ENCODE measurements at places on chromosomes 12 and 14.

GRCh38 chr12:49126852-49127763 is 4.1 kb downstream of the TUBA1B start:
- no peak for DNase-seq

DNA sequence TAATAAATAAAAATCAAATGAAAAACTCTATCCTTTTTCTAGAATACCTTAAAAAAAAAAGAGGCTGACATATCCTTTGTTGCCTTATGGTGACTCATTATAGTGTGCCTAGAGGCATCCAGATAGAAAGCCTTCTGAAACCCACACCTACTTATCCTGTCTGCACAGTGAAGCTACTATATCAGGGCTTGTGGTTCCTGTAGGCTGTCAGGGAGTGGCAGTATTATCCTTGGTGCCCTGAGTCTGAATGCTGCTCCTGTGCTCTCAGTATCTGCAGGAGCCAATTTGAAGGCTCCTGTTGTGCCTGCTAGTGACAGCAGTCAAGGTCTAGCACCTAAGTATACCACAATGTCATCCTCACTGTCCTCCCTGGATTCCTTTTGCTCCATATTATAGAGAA is 168.4 kb upstream of the AVPR1A start:
- no peak for DNase-seq

DNA sequence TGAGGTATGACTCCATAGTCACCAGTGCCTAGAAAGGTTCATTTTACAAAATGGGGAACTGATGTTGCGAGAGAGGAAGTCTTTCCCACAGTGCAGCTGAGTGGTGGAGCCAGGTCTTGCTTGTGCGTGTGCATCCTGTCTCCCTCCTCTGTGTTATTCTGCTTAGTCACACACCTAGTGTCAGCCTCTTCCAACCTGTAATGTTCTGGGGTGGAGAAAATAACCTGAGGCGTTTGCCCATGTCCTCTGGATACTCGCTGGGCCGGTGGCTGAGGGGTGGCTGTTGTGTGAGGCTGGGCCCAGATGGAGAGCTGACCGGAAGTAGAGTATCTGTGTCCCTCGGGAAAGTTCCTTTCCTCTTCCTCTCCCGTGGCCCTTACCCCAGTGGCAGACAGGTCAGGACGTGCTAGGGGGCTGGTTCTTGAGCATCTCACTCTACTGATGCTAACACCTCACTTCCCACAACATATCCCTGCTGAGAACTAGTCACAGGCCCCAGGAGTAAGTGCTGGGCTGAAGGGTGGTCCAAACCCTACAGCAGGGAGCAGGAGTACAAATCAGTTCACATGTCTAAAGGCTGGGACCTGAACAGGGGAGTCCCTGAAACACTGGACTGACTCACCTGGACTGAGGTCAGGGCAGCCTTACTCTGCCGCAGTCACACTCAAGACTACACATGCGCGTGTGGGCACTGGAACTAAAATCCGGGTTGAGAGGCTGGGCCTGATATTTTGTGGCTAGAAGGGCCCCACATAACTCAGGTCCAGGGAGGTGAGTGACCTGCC is 7.0 kb downstream of the MLF2 start:
- DNase-seq: peak; percentile 27

- peak; percentile 11 for DNase-seq
Measured at GRCh38 chr12:105852951-105853350, 285.8 kb downstream of the NUAK1 start.

Data from kidney capillary endothelial cell (primary cell).